Ureter (tissue), 1 donor: ENCODE measurements at places on chromosomes 16 and 17. TPM values are rescaled to one million over a fixed set of nuclear protein-coding genes. Genes with fewer than 3 reads are reported as not detected.

The CRISPLD2 gene
- total RNA-seq: 192 TPM

The KRTAP17-1 gene
- total RNA-seq: not detected

- DNase-seq: no peak
These were observed 17.7 kb downstream of the PLCG2 start for GRCh38 chr16:81796583-81797346.

DNA sequence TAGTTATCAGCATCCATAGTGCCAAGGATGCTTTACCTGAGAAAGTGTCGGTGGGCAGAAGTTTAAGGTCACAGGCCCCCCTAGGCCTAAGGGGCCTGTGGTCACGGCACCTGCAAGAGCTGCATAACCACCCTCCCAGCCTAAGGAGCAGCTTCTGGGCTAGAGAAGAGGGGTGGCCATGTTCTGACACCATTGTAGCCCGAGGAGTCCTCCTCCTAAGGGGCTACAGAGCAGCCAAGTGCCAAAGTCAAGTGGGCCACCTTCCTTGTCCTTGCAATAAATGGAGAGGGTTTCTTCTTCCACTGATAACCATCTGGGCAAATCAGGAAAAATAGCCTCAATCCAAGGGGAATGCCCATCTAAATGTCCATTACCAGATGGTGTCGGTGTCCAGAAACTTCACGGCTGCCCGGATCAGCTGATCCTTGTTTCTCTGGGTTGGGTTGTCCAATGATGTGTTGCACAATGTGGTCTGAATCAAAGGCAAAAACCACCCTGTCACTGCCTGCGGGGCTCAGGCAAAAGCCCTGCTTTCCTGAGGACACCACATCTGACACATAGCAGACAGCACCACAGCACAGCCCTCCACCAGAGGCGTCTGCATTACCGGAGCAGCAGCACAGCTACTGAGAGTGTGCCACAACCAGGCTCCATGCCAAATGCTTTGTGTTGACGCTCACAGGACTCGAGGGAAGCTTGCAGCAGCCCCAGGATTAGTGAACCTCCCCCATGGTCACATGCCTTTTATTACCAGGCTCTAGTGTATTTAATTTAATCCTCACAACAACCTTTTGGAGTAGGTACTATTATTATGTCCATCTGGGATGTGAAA, 12.8 kb downstream of the ATPAF2 start:
- DNase-seq: no peak

DNA sequence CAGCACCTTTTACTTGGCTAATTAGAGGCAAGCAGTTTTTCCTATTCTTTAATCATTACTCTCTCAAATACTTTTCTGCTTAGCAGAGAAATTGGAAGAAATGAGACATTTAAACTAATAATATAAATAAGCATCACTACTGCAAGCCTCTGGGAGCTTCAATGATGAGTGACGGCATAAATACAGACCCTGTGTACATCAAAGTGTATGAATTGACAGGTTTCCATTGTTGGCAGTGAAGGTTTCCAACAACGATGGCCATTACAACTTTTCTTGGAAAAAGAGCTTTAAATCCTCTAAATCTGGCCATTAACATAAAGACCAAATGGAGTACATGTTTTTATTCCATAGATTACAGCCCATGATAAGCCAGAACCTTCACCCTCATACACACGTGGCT, 39.4 kb upstream of the CACNG5 start:
- DNase-seq: no peak

- peak; percentile 65 for DNase-seq
These were observed 10.5 kb upstream of the TIMP2 start for GRCh38 chr17:78935419-78936323.

GRCh38 chr17:76737676-76738467, at the start of gene MFSD11:
Gene MFSD11 (plus strand): TSS chr17:76738119. CDS start chr17:76738353, 234 bp downstream.
- peak; percentile 92 for DNase-seq
